ENCODE measurements at places on chromosomes 16 and 17.

- no peak for DNase-seq
Observed at GRCh38 chr17:60729854-60730253, 52.2 kb downstream of the BCAS3 start.

- DNase-seq, result no peak
Observed at GRCh38 chr17:49497148-49498028, 2.3 kb downstream of the NGFR start.

- no peak for DNase-seq
Observed at GRCh38 chr16:86968866-86969265, 348.3 kb downstream of the C16orf95 start.

DNA sequence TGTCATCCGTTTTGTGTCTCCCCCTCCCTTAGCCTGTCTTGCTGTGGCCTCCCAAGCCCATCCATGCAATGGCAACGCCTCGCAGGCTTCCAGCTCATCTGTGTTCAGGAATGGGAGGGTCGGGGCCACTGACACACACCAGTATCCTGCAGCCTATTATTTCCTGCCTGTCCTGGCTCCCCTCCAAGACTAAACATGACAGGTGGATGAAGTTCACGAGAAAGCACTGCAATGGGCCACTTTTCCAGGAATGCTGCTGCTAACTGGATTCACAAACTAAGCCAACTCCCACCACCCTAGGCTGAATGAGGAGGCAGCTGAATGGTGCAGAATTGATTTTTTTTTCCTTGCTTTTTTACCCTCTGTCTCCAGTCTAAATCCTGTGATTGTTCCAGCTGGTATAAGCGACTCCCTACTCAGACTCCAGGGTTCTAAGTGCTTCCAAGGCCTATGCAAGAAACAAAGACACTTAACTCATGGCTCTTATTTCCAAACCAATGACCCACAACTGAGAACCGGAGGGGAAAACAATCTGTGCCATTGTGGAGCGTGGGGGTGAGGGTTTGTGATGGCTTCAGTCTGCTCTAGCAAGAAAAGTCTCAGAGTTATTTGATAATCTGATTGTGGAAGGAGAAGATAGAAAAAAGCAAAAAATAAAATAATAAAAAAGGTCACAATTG, 23.3 kb downstream of the TMEM100 start:
- DNase-seq, result no peak

GRCh38 chr17:559551-560431, 154.8 kb downstream of the VPS53 start:
- no peak for DNase-seq

- DNase-seq, result no peak
Observed at GRCh38 chr16:57179215-57179828, 6.5 kb downstream of the PSME3IP1 start.

- no peak for DNase-seq
Observed at GRCh38 chr16:11423315-11424117, 78.3 kb downstream of the RMI2 start.

DNA sequence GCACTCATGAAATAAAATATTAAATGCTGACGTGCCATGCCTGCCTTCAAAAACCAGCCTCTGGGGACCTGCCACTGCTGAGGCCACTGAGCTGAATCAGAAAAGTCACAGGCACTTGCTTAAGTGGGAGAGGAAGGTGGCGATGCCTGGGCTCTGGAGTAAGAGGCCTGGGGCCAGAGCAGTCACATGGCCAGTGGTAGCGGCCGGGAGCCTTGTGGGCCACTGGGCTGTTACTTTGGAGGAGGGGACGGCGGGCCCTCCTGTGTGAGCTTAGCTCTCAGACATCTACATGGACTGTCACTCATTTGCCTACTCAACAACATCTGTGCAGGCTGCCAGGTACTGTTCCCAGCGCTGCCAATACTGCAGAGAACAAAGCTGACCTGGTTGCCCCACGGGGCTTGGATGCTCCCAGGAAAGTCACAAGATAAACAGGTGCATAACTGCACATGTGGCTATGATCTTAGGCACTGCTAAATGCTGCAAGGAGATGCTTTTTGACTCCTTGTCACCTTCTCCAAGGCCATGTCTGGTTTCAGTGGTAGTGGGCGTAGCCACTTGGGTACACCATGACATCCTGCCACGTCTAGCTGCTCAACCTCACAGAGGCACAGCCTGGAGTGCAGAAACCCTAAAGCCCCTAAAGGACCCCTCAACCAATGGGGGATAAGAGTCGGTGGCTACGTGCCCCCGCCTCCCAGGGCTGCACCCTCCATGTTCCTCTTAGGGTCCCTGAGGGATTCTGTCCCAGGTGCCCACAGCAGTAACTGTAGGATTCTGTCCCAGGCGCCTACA, 11.6 kb downstream of the COTL1 start:
- no peak for DNase-seq

- DNase-seq, result no peak
Observed at GRCh38 chr17:34578656-34579016, 746 bp upstream of the TMEM132E start.

DNA sequence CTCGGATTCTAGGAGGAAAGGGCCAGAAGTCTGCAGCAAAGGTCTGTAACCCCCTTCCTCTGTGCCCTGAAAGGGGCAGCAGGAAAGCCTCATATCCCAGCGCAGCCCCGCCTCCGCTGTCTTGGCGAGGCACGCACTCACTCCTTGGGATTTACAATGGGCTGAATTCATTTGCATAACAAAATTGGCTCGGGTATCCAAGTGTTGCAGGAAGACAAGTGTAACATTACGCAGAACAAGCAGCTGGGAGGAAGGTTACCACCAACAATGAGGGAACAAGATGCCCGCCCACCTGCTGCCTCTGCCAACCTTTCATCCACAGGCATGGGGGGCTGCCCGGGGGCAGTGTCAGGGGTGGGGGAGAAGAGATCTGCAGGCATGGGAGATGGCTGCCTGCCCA, 130.4 kb downstream of the MRM1 start:
- no peak for DNase-seq
